ENCODE measurements at places on chromosomes 5 and 9.
A peak's percentile ranks its signal among the peaks of the same experiment; 100 is the strongest.

DNA sequence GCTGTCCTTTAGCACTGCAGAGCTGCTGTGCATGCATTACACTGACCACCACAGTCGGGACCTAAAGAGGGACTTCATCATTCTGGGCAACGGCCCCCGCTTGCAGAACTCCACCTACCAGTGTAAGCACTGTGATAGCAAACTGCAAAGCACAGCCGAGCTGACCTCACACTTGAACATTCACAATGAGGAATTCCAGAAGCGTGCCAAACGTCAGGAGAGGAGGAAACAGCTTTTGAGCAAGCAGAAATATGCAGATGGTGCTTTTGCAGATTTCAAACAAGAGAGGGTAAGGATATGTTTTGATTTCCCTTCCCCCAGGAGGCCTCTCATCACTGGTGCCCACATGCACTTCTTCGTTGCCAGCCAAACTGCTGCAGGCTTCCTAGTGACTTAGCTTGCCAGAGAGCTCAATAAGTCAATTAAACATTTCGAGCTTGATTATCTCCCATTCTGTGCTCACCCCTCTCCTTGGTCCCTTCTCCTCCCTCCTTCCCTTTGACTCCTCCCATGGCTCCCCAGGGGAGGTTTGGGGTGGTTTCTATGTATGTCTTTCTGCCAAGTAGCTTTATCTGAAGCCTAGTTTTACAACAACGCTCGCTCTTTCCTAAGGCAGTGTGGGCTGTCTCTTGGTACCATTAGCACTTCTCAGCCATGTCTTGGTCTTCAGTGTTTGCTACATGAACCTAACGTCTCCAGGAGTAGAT is 66.7 kb downstream of the ZNF462 start:
- no peak for DNase-seq

GRCh38 chr5:36573438-36573837 is 33.0 kb upstream of the SLC1A3 start:
- no peak for DNase-seq

DNA sequence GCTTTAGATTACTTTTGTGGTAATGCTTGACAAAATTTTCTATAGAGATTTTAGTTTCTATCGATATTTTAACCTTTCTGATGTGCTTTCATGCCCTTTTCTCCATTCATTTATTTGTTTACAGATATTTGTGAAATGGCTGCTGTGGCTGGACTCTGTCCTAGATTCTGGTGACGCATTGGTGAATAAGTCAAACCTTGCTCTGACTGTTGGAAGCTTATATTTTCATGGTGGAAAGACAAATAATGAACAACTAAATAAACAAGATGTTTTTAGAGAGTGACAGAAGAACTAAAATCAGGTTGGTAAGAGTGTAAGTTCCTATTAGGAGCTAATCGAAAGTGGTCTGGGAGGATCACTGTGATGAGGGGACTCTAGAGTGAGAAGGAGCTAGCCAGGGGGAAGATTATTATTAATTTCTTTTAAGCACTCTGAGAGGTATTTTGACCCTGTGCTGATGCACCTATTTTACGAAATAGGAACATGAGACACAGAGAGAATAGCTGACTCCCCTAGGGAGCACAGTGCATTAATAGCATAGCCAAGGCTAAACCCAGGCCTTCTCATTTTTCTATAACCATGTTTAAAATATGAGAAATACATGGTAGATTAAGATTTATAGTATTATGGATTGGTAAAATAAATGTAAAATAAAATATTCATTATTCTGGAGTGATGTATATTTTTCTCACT is 411.9 kb upstream of the ARRDC3 start:
- no peak for DNase-seq

GRCh38 chr5:5505815-5506214 is 83.3 kb downstream of the ICE1 start:
- no peak for DNase-seq

DNA sequence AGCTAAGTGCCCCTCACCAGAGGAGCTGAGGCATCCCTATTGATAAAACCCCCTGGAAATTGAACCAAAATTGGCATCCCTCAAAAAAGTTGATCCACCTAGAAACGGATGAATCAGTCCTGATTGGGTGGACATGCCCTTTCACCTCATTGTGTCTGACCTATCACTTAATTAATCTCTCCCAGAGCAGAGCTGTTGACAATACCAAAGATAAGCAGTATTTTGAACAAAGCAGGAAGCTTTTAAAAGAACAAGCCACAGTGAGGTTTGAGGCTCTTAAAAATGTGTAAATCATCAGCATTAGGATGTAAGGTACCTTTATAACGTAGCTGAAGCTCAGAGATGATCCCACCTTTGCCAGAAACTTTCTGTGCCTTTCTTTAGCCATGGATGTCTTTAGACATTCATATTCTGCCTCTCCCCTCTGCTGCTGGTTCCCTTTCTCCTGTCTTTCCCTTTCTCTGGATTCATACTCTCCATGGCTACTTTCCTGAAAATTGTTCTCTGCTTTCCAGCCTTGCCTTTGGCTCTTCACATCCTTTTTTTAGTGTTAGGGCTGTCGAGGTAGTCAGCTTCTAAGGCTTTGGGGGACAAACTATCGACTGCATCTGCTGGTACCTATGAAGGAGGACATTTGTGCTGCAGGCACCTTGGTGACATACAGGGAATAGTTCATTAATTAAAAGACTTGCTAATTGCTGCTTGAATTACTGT is 7.8 kb upstream of the LHX2 start:
- DNase-seq = no peak

DNA sequence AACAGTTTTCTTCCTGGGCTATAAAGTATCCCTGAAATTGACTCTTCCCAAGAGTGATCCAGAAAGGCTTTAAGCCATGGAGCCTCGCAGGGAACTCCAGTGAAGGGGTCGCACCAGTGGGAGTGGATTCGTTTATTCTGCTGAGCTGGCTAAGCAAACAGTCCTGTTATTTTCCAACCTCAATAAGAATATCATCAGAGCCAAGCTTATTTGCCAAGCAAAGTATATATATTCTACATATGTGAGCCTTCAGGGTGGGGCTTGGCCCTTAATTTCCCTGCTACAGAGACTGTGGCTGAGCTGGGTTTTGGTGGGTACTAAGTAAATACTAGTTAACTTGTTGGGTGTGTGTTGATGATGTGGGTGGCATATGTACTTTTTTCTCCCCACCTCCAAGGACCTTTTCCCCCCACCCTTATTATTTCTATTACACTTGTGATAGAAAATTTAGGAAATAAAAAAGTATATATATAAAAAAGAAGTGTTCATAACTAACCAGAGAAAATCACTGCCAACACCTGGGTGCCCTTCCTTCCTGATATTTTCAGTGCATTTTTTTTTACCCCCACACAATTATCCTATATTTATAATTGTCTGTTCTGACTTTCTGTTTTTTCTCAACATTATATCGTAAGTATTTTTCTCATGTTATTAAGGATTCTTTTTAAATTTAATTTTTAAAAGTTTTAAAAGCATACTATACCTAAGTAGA is 5.3 kb downstream of the GSN start:
- no peak for DNase-seq

DNA sequence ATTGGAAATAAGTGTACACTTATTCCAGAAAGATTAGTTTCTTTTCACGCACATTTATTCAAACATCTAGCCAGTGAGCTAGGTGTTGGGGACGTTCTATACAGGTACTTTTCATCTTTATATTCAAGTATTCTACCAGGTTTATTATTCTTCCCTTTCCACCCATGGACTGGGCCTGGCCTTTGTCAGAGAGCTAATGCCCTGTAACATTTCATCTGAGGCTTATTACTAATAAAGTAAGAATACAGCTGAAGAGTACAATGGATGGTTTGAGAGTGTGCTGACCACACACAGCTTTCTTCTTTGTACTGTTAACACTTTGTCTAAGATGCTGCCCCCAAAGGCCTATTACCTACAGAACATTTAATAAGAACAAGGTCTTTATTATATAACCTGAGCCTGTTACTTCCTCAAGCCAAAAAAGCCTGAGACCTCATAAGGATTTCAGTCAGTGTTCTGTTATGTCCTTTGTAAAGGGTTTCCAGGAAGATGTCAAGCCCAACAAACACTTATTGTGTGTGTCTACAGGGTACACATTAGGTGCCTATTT is 93.5 kb downstream of the ZNF608 start:
- DNase-seq = no peak

- DNase-seq = no peak
Measured at GRCh38 chr5:84306601-84307000, 78.1 kb downstream of the EDIL3 start.

- peak; percentile 58 for DNase-seq
Measured at GRCh38 chr9:129487658-129488483, 133.0 kb downstream of the C9orf50 start.

DNA sequence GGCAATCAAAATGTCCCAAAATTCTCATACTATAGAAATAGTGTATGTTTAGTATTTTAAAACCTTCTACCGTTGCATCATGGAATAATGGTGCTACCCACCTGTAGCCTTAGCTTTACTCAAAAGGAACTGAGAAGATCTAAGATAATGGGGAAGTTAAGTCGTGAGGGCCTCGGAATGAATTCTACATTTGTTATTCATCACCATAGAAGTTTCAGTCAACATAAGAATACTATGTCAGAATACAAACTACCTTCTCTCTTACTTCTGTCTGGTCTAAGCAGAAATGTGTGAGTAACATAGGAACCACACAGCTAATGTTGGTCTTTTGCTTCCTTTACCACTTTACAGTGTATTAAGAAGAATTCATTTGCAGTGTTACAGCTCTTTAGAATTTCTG is 43.2 kb downstream of the RFK start:
- no peak for DNase-seq

DNA sequence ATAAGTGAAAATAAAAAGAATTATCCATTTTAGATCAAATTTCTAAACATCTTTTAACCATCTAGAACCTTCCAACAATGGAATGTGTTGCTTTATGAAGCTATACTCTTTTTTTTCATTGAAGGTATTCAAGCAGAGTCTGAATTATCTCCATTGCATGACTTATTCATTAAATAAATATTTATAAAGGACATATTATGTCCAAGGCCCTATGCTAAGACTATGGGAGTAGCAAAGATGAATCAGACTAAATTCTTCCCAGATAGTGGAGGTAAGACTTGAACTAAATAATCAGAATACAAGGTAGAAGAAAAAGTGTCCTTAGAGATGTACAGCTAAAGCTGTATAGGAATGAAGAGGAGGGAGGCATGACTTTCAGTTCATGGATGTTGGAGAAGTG is 215.5 kb upstream of the RGMB start:
- no peak for DNase-seq

DNA sequence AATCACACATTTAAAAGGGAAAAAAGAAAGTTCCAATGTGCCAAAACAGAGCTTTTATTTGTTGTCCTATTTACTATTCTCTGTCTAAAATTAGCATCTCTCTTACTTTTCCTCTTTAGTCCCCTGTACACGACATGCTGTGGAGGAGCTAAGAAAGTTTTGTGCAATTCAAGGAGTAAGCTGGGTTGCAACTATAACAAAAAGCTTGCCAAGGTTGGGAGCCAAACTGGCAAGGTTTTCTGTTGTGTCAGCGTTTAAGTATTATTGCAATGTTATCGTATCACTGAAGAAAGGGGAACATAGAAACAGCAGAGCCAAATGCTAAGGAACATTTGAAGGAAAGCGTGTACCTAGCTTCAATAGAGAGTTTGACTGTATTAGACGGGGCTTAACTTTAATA is 680.8 kb downstream of the CETN3 start:
- no peak for DNase-seq

GRCh38 chr9:105971986-105972385 is 277.6 kb downstream of the TMEM38B start:
- no peak for DNase-seq

GRCh38 chr9:38176251-38176650 is 107.2 kb upstream of the SHB start:
- no peak for DNase-seq

DNA sequence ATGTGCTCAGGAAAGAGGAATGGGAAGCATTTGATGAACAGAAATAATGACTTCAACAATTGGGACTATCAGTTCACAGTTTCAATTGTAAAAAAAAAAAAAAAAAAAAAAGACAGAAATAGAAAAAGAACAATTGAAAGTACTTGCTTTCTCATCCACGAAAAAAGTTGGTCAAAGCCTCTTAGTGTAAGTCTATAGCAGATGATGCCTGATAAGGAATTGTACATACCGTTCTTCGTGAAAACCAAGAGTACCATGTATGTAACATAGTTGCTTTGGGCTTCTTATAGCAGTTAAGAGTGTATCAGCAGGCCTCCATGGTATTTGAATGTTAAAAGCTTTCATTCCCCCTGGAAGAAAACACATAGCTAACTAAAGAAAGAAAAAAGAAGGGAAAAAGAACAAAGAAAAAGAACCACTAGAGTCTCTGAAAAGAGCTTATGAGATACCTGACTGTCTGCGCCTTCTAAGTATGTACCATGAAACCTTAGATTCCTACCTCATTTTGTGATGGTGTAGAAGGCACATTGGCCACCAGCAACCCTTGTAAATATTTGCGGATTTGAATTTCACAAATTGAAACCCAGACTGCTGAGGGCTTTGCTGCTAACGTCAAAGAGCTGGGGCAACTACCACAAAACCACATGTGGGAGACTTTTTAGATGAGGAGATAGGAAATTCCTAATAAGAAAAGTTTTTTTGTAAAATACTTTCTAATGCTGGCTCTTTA is 75.2 kb downstream of the TMC1 start:
- no peak for DNase-seq

DNA sequence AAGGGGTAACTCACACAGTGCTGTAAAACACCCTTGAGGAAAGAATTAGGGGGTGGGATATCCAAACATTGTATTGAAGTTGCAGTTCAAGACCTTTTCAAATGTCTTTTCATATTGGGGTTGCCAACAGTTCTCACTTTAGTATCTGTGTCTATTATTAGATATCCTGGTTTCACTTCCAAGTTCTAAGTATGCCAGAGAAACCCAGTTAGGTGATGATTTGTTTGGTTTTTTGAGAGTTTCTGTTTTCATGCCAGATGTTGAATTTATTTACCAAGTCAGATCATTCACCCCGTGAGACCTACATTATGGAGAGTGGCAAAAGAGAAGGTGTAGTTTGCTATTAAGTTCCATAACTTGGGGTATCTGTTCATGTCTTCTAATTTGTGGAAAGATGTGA is 64.5 kb downstream of the C9orf152 start:
- DNase-seq = peak; percentile 70

- DNase-seq = no peak
Measured at GRCh38 chr5:12330381-12330780, 426.1 kb upstream of the CTNND2 start.

DNA sequence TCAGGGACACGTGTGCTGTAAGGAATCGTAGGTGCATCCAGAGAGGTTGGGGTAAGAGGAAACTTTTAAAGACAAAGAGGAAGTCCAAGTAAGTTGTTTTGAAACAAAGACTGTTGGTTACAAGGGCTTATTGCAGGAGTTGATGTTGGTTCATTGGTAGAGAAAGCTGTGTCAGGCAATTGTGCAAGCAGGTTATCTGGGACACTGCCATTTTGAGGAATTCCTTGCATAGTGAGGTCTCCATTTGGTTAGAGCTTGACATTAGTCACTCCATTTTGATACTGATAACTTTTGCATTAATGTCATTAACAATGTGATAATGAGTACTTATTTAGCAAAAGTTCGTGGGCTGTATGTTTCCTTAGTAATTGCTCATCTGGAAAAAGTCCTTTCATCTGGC is 24.9 kb downstream of the CNOT6 start:
- peak; percentile 9 for DNase-seq

- peak; percentile 10 for DNase-seq
Measured at GRCh38 chr5:178312880-178313282, 80.3 kb upstream of the PHYKPL start.

- no peak for DNase-seq
Measured at GRCh38 chr5:15009420-15009819, 137.8 kb upstream of the ANKH start.

- DNase-seq = no peak
Measured at GRCh38 chr9:126953041-126953809, 38.6 kb downstream of the RALGPS1 start.

- DNase-seq = no peak
Measured at GRCh38 chr9:134547161-134548100, 94.2 kb upstream of the COL5A1 start.
